Lower lobe of right lung (tissue), 2 donors: ENCODE measurements at places on chromosomes 16 and 17.
A peak's percentile ranks its signal among the peaks of the same experiment; 100 is the strongest.

- H3K27ac ChIP-seq: no peak overlapping the region
- H3K4me3 ChIP-seq: no peak overlapping the region
- DNase-seq: no peak
- no peaks in the 10 kb centered on the region for H3K27me3 ChIP-seq
Measured at GRCh38 chr16:49213594-49213993, 68.0 kb downstream of the CBLN1 start.

- no peak overlapping the region for H3K27ac ChIP-seq
- H3K4me1 ChIP-seq: peaks cover 20% of the 10 kb centered on the region
- DNase-seq: no peak
- peaks cover 44% of the 10 kb centered on the region for H3K36me3 ChIP-seq
- no peaks in the 10 kb centered on the region for H3K27me3 ChIP-seq
Measured at GRCh38 chr16:88595101-88595500, 24.9 kb downstream of the ZC3H18 start.

- H3K4me3 ChIP-seq: peak overlapping the region; percentile 12
- H3K27ac ChIP-seq: no peak overlapping the region
- H3K27me3 ChIP-seq: peaks cover 99% of the 10 kb centered on the region
- no peak for DNase-seq
Measured at GRCh38 chr17:79803997-79804855, 7.3 kb upstream of the CBX8 start.

DNA sequence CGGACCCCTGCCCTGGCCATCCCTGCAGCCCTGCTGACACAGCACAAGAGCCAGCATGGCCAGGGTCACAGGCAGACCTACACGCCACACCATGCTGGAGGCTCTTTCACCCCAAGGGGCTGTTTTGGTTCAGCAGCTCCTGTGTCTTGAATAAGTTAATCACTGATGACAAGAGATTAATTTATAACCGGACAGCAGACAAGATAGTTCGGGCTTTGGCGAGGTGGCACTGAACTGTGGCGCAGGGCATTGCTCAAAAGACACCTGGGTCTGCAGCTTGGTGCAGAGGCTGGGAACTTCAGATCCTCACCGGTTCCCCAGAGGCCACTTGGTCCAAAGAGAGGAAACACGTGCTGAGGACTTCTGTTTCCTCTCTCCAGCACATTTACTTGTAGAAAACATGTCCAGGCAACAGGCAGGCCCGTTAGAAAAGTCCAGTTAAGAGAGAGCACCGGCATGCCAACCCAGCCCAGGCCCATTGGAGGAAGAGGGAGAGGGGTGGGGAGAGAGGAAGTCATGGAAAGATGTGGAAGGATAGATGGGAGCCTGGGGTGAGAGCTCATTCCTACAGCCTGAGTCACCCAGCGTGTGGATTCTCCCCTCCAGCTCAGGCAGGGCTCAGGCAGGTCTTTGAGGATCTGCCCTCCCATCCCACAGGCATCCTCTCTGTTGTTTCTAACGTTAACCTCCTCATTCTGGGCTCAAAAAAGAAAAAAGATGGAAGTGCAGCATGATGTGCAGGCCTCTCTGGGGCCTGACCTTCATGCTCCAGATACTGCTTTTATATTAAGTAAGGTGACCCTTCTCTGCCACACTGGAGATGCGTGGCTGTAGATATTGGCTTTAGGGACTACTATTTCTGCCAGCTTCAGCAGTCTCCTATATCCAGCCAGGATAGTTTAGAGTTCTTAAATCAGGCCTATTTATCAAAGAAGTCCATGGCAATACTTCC lies 80.0 kb upstream of the HNF1B start:
- H3K4me1 ChIP-seq: peaks cover 11% of the 10 kb centered on the region
- no peak overlapping the region for H3K27ac ChIP-seq
- H3K36me3 ChIP-seq: no peaks in the 10 kb centered on the region
- no peak overlapping the region for H3K4me3 ChIP-seq
- no peak for DNase-seq

DNA sequence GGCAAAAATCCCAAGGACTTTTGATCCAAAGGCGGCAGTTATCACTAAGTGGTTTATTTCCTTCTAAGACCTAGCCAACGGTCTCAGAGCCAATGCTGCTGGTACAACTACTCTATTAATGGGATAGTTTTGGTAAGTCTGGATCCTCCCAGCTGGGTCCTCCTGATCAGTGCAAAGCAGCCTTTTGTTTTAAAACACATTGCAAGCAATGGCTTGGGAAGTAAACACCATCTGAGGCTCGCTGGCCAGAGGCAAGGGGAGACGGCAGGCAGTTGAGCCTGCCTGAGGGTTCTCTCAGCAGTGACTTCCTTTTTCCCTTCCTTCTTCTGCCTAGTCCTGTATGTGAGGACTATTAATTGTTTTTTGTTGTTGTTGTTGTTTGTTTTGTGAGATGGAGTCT lies 1.6 kb upstream of the SLC5A10 start:
- no peak overlapping the region for H3K4me3 ChIP-seq
- H3K27ac ChIP-seq: no peak overlapping the region
- no peaks in the 10 kb centered on the region for H3K27me3 ChIP-seq
